Hepatocyte (in vitro differentiated cells): ENCODE measurements at places on chromosomes 2 and 18. TPM values are rescaled to one million over a fixed set of nuclear protein-coding genes. Genes with fewer than 3 reads are reported as not detected.
A peak's percentile ranks its signal among the peaks of the same experiment; 100 is the strongest.

GRCh38 chr2:169819106-169819505 is 5.6 kb downstream of the METTL5 start:
- DNase-seq: no peak

DNA sequence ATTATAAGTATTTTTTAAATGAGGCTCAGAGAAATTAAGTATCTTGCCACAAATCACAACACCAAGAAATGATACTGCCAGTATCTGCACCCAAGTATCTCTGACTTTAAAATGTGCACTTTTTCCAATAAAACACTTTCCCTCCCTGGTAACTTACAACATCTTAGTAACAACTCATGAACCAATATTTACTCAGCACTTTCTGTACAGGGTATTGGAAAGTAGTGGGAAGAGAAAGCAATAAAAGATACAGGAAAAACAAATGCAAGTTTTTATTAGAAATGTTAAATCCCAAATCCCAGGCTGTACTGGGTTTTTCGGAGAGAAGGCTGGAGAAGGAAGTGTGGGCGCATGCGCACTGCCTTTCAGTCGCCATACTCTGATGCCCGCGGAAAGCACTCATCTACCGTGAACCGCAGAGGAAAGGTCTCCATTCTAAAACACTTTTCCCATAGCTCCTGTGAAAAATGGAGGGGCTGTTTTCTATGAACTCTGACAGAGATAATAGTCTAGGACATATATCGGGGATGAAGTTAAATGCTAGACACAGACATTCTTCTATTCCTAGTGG is 52.1 kb downstream of the L3MBTL4 start:
- DNase-seq: no peak

Gene BOLL
- not detected in 2 replicates for total RNA-seq

DNA sequence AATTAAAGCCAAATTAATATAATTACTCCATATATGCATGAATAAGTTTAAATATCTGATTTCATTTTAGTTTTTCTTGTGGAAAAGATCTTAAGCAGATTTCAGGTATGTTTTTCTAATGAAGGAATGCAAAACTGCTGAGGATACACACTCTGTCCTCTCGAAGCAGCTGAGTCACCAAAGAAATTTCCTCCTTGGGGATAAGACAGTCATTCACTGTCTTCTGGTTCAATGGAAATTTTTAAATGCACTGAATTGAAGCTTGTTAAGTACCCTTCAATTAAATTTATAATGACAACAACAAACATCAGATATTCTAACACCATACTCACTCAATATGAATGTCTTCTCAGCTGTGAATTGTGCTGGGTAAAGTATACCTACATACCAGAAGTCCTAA is 101.5 kb upstream of the DNER start:
- DNase-seq: peak; percentile 6

DNA sequence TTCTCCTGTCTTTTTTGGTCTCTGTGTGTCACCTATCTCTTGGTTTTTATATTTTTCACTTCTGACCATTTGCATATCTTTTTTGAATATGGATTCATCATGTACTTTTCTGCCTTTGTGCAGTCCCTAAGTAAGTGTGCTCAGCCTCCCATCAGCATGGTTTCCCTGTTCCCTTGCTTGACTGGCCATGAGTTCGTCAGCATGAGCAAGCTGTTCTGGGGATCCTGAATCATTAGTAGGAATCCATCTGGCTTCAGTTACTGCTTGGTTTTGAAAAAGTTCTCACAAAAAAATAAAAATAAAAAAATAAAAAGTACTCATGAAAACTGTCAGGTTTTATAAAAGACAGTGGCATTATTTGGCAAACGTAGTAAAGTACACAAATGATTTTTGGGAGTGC is 144.1 kb downstream of the NCOA1 start:
- DNase-seq: no peak

DNA sequence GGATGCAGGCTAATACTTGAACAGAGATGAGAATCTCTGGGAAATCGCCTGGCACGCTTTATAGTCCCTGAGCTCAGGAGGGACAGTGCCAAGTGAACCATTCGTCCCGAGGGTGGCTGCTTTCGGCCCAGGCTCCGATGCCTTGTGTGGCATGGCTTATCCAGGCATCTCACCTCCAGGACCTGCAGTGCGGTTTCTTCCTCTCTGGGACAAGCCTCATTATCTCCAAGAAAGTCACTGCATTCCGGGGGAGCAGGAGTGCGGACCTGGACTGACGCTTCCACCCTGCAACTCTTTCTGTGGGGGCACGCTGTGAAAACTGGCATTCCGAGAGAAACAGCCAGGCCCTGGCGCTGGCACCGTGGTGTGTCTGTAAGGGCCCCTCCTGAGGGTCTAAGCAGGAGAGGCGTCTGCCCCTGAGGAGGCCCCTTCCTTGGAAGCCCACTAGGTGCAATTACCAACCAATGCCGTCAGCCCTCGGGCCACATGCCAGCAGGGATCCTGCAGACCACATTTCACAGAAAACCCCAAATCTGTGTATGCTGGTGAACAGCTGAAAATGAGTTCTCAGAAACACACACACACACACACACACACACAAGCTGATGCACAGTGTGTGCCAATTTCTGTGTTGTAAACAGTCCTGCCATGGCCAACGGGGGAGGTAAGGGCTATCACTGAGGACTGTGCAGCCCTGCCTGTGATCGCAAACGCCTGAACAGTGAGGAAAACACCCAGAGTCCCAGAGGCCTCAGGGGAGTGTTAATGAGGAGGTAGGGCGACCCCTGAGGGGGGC is 351.9 kb upstream of the SALL3 start:
- DNase-seq: peak; percentile 49

- no peak for DNase-seq
Observed at GRCh38 chr2:68594041-68594440, 49.3 kb upstream of the PROKR1 start.

Gene PLEKHM3
- total RNA-seq: 11.1 and 14.3 TPM in 2 replicates

Gene LIMS3
- total RNA-seq: 0.60 and 1.4 TPM in 2 replicates

Gene ARHGAP28
- 60.7 and 71.3 TPM in 2 replicates for total RNA-seq

DNA sequence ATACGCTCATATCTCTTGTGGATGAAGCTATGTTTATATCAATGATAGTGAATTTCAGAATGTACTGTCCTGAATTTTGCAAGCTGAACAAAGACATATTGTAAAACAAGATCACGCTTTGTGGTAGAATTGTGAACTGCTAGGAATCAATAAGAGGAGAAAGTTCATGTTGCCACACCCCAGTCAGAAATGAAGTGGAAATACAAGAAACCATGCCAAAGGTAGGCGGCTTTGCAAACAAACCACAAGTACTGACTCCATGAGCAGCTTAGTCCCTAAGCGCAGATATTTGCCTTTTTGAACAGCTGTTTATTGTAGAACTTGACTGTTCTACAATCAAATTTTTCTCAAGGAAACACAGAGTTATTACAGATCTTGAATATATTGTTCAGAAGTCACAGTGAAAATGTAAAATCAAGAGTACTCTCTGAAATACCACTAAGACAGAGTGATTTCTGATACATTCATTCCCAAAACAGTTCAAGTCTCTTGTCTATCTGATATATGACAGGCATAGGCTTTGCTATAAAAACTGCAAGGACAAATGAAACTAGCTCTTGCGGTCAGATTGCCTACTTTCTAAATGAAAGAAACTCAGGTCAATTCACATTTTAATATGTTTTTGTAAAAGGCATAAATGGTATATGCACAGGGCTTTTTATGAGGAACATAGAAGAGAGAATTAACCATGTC is 120.9 kb upstream of the CDH19 start:
- peak; percentile 60 for DNase-seq

DNA sequence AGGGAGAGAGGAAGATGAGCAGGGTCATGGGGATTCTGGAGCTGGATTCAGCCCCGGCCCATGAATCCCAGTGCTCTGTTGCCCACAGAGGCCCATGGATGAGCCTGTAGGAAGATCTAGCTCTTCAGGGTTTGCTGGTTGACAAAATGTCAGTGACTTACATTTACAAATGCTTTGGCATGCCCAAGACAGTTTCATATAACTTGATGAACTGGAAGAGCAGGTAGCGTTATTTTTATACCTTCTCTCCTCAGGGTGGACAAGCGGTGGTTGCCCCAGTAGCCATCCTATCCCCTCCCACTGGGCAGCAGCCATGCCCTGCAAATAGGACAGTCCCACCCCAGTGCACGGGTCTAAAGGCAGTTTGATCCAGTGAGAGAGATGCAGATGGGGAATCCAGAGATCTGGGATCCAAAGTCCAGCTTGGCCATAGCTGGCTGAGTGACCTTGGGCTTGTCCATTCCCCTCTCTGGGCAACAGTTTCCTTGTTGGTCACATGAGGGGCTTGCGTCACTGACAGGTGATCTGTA is 21.5 kb upstream of the KCNK3 start:
- no peak for DNase-seq

- DNase-seq: peak; percentile 68
Observed at GRCh38 chr18:11323359-11323819, 174.0 kb upstream of the PIEZO2 start.

GRCh38 chr2:157559890-157560289 is 68.8 kb downstream of the ACVR1C start:
- no peak for DNase-seq

- no peak for DNase-seq
Observed at GRCh38 chr2:95215018-95215612, 7.8 kb downstream of the ZNF892 start.

GRCh38 chr2:164906947-164907346 is 48.4 kb downstream of the SLC38A11 start:
- DNase-seq: no peak

- peak; percentile 70 for DNase-seq
Observed at GRCh38 chr2:26274058-26274613, 29.4 kb downstream of the HADHB start.

Gene CLEC4F
- total RNA-seq: not detected in 2 replicates

Gene IL1R2
- total RNA-seq: 1.3 and 10.5 TPM in 2 replicates
